Ecto neural progenitor cell (in vitro differentiated cells): ENCODE measurements at places on chromosomes 12 and 14.

GRCh38 chr12:77337362-77337761 is 272.0 kb upstream of the E2F7 start:
- DNase-seq = no peak

DNA sequence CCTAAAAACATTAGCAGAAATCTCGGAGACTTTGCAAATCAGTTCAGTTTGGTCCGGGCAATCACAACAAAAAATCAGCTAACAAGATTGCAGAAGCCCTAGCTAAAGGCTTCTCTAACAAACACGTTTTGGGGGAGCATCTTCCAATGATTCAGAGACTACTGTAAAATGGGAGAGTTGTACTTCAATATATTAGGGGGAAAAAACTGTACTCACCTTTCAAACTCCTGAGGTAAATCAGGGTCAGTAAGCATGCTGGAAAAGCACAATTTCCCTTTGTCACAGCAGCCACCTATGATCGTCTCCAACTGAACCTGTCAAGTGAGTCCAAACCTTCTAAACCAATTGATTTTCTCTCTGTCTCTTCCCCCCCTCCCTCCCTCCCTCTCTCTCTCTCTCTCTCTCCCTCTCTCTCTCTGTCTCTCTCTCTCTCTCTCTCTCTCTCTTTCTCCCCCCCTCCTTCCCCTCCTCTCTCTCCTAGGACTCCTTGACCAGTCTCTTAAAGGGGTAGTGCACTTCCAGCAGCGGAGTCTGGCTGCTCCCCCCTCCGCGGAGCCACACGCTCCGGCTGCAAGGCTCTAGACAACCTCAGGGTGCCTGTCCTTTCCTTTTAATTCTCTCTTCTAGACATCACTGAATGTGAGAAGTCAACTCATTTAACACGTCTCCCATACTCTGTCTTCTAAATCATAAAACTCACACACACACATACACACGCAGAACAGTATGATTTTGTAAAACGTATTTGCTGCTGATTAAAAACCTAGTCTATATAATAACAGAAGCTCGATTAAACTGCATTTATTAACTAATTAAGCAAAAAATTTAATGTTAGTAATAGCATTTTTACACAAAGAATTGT is at the start of gene SOX5:
Gene SOX5, minus strand, starts transcription at position 323 of the 862 bp plus-strand sequence. Its CDS starts 69 bp downstream, at position 254.
- DNase-seq = peak; percentile 81

- no peak for DNase-seq
Observed at GRCh38 chr12:58171914-58172313, 230.5 kb downstream of the ATP23 start.

DNA sequence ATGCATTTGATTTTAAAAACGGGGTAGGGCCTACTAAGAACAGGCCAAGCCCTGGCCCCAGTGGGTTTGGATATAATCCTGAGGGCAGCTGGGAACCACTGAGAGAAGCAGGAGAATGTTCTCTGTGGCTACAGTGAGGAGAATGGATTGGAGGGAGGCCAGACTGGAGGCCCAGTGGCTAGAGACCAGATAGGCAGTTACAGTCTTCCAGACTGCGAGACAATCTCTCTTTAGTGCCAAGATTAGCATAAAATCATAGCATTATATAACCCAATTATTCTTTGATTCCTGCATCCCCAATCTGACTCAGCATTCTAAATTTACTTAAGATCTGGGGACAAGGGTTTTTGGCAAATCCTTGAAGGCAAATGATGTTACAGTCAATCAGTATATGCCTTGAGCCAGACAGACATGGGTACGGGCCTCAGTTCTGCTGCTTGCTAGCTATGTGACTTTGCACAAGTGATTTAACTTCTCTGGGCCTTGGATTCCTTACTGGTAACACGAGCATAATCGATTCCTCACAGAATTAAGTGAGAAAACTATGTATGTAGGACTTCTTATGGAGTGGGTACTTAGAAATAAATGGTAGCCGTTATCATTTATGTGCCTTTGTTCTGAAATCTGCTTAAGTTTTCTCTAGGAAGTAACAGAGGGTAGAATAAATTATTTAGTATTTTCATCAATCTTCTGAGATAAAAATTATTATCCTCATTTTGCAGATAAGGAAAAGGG is 18.3 kb downstream of the NINJ2 start:
- no peak for DNase-seq

- no peak for DNase-seq
Observed at GRCh38 chr12:113222730-113223531, 1.7 kb downstream of the TPCN1 start.

DNA sequence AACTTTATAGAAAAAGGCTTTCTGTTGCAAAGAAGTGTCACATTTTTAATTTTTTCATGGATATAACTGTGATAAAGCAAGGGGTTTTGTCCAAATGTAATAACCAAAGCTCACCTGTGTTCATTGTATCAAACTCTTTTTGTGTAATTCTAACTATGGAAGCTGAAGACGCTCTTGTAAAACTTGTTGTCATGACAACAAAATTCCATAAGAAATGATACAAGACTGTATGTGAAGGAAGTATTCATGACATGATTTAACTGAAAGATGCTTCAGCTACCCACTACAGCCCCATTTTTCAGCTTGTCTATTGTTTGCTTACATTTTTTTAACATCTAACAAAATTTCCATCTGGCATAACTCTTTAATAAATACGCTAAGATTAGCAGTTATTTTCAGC is 360.9 kb downstream of the KCNH5 start:
- DNase-seq = no peak

GRCh38 chr14:96261772-96262655 is 6.0 kb downstream of the BDKRB1 start:
- no peak for DNase-seq

DNA sequence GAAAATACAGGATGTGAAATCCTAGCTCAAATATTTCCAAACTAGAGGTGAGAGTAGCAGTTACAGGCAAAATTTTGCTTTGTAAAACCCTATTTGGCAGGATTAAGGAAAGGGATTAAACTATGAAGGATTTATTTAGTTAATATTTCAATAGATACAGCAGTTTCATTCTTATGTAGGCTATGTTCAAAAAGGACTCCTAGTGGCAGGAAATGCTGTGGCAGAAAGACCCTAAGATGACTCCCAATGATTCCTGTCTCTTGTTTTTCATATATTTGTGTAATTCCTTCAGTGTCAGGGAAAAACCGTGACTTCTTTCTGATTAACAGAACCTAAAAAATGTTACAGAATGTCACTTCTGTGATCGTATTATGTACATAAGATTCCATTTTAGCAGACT is 299.5 kb upstream of the RPL10L start:
- no peak for DNase-seq

DNA sequence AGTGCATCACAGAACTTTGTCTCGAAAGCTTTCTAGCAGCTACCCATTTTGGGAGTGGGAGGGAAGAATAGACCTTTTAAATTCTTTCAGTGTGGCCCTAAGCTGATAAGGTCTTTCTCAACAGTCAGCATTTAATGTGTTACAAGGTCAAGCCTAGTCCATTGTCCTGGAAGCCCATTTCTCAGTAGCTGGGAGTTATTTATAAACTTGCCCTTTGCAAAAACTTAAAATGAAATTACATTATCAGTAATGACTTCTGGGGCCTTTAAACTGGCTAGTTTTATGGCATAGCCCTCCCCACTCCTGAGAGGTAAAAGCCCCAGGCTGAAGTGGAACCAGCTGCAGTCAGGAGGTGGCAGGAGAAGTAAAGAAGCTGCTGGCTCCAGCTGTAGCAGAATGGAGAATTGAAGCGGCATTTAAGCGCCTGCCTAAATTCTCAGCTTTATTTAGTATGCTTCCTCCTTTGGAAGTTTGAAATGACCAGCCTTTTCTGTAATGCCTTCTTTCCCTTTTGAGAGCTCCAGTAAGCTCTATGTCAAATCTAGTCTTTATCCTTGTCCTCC is 12.4 kb downstream of the COPZ1 start:
- no peak for DNase-seq

DNA sequence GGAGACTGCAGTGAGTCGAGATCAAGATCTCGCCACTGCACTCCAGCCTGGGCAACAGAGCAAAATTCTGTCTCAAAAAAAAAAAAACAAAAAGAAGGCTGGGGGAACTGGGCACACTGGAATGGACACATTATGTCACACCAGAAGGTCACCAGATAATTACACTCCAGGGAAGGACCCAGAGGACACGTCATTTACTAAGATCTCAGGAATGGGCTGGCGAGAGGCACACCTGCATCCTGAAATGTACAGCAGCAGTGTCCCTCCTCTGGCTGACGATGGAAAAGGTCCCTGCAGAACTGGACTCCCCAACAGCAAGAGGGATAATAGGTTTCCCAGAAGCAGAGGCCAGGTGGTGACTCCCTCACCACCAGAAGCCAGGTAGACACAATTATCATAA is 243.5 kb downstream of the BCL11B start:
- no peak for DNase-seq

DNA sequence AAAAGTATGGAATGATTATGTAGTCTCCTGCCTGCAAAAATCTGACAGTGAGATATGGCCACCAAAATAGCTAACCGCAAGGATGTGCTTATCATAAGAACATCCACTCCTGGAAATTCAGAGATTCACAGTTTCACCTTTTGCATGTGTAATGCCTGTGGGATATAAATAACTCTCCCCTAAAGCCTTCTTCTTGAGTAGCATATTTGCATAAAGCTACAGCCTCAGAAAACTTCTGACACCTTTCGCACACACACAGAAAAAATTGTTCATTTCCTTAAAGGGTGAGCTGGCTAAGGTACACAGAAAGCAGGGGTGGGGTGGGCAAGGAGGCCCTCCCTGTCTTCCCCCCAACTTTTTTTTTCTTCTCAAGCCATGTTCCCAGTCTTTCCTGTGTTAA is 3.1 kb upstream of the IGF1 start:
- no peak for DNase-seq

- DNase-seq = no peak
Observed at GRCh38 chr14:56754921-56755320, 55.4 kb downstream of the OTX2 start.

GRCh38 chr14:100834794-100835547 is 9.1 kb downstream of the MEG3 start:
- no peak for DNase-seq

DNA sequence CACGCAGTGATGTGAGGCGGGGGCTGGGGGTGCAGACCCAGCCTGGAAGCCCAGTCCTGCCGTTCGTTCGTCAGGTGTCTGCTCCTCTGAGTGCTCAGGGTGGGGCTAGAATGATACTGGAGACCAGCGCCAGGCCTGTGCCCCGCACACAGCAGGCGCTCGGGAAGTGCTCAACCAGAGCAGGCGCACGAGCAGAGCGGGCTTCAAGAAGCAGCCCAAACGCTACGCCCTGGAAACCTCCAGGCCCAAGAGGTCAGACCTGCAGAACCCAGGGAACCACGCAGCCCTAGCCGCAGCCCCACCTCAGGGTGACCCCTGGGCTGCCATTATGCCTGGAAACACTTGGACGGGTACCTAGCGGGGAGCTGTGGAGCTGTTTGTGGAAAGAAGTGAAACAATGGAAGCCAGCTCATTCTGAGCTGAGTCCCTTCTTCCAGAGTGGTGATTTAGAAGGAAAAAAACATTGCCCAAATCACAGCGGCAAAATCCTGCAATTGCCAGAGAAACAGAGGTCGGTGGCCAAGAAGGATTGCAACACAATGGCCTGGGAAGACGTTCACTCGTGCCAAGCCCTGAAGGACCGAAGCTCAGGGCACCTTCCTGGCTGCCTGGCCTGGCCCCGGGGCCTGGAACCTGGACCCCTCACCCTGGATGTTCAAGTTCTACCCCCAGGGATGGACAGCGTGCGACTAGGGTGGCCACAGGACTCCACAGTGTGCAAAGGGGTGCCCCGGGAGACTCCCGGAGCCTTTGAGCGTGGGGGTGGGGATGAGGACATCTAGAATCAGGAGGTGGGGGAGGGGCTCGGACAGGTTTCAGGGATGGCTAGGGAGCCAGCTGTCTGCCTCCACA is 40.4 kb upstream of the DIO3 start:
- DNase-seq = no peak

DNA sequence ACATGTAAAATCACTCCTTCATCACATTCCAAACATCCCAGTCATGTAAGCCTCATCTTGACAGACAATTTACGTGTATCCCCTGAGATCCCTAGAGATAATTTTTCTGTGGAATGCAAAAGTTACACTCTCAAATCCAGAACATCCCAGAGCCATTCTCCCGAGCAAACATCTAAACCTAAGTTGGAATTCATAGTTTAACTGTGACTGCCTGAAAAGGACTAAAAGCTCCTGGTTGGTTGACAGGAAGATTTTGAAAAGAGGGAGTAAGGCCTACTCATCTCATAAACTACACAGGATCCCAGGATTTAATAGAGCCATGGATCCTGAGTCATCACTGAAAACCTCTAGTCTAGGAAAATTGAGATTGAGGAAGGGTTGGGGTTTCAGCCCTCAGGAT is 123.6 kb downstream of the SCN8A start:
- DNase-seq = no peak
